GM18507 (cell line): ENCODE measurements at places on chromosomes 3 and 15.

- DNase-seq = no peak
Observed at GRCh38 chr3:78632925-78633553, 1134.8 kb downstream of the ROBO1 start.

DNA sequence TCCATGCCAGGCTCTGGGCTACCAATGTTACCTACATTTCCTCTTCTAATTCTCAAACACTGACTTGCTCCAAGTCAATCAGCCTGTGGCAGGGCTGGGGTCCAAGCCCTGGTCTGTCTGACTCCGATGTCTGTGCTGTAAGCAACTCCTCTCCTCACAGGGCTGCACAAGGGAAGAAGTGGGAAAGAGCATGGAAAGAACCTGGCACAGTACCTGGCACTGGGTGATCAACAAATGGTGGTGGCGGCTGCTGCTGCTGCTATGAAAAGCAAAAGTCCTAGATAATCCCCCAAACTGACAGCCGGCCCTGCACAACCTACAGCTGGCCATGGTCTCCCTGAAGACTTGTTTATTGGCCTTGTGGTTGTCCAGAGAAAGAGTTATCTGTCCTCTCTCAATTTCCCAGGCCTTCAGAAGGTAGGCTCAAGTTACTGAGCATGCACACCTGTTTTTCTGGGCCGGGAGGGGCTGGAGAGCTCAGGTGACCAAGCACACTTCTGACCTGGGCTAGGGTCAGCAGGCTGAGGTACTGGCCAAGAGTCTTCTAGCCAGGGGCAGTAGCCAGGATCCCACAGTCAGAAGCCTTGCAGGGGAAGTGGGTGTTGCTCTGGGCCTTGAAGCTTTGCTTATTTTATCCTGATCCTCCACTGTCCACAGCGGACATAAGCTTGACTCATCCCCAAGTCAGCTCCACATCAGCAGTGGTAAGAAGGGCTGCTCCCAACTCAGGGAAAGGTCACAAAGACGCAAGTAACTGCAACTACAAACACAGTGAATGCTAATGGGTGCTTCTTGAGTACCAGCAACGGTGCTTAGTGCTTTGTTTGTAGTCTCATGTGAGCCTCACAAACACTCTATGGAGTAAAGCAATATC, 35.3 kb upstream of the KY start:
- DNase-seq = no peak

GRCh38 chr3:195255571-195256501, 15.1 kb downstream of the XXYLT1 start:
- no peak for DNase-seq

GRCh38 chr3:62574266-62574898, 201.0 kb upstream of the FEZF2 start:
- no peak for DNase-seq

- no peak for DNase-seq
Observed at GRCh38 chr3:41991437-41991836, 29.5 kb upstream of the ULK4 start.

- no peak for DNase-seq
Observed at GRCh38 chr15:48643206-48643605, 2.3 kb downstream of the FBN1 start.

DNA sequence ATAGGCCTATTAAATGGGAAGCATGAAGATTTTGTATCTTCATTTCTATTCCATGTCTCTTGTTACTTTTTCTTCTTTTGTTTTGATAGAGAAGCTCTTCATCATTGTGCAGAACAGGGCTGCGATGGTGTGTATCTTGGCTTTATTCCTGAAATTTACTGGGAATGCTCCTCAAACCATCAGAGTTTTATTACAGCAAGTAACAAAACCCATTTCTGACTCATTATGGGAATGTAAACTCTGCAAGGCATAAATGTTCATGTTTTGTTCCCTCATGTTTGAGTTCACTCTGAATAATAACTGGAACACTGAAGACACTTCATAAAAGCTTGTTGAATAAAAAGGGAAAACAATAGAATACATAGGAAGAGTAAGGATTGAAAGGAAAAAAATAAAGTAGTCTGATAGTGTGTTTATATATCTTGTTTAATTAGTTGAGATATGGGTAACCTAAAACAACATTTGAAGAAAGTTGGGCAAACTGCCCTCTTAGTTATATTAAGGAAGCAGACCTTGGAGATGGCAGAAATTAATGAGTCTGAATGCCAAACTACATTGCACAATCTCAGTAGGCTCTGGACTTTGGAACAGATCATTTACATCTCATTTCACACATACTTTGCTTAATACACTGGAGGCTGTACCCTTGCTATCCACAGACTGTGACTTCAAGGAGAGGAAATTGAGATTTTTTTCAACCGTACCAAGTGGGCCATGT, 521.5 kb downstream of the GRM7 start:
- DNase-seq = no peak

DNA sequence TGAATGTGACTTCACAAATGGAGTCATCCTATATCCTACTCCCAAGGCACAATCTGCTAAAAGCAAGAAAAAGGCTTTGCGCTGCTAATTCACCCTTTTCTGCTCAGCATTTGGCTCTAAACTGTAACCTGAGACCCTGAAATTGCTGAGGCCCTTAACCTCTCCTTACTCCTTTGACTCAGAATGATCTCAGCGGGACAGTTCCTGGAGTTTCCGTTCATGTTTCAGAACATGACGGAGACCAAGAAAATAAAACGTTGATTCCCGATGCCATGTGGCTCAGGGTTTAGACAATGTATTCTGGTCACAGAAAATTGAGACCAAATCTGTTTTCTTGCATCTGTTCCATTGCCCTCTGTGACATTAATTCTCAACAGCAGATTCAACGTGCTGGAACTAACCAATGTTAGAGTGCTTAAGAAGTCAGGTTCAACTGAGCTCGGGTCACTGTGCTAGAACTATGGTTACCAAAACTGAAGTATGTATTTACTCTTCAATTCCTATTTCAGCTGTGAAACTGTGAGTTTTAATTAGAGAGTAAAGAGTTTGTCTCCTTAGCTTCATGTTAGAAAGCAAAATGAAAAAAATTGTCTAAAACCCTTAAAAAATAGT, 45.4 kb upstream of the TMC3 start:
- no peak for DNase-seq

- DNase-seq = no peak
Observed at GRCh38 chr3:100221159-100221558, 39.6 kb upstream of the TBC1D23 start.

- DNase-seq = no peak
Observed at GRCh38 chr3:173284301-173284700, 113.2 kb upstream of the NLGN1 start.

- DNase-seq = no peak
Observed at GRCh38 chr15:25543196-25543595, 104.4 kb upstream of the UBE3A start.

DNA sequence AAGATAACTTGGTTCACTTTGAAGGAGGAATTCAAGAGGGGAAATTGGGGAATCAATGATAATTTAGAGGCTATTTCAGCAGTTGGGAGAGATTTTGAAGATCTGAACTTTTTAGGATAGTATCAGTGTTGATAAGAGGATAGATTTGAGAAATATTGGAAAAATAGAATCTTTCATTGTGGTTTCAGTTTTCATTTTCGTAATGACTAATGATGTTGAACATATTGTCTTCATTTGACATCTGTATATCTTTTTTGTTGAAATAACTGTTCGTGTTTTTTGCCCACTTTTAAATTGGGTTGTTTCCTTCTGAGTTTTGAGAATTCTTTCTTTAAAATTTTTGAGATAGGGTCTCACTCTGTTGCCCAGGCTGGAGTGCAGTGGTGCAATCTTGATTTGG, 21.1 kb downstream of the ECT2 start:
- no peak for DNase-seq

DNA sequence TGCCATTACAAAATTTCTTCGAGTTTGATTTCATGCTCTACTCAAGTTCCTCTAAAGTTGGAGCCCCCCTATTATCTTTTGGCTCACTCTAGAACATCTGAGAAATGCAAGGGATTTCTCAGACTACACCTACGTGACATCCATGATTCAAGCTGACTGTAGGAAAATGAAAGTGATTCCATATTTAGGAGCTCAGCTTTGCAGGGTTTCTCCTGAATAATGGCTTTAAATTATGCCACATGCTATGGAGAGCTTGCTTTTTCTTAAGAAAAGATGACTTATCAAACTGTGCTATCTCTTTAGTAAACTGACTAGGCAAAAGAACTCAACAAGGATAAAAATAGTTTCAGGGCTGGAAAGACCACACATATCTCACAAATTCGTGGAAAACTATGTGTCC, 292.1 kb downstream of the LSAMP start:
- no peak for DNase-seq

DNA sequence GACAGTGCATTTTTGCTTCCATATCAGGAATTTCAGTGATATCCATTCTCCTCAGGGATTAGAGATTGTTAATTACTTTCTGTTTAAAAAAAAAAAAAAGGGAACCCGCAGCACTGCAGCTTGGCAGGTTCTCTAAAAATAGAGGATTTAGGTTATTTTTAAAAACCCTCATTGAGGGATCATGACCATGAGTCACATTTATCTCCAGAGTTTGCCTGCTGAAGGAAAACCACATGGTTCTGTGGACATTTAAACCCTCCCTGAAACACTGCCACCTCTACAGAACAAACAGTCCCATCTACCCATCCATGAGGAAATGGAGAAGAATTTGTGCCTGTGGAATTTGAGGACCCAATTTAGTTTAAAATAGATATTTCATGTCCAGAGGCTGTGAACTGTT, 66.2 kb upstream of the UBE2E1 start:
- no peak for DNase-seq

- no peak for DNase-seq
Observed at GRCh38 chr15:60396560-60396957, 1.2 kb downstream of the ANXA2 start.

DNA sequence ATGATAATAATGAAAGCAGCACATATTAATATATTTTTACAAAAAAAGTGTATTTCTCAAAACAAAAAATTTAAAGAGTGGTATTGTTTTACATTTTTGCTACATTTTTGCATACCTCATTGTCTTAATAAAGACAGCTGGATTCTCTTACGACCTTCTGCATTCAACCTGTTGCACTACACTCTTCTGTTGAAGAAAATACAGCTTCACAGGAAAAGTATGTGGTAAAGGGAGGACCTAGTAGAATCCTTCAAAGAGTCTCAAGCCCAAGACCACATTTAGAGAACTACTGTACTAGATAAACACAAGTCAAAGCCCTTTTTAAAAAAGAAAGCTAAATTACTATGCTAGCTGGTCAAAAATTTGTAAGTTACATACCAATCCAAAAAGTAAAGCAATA, 7.9 kb downstream of the ZNF280D start:
- DNase-seq = no peak

DNA sequence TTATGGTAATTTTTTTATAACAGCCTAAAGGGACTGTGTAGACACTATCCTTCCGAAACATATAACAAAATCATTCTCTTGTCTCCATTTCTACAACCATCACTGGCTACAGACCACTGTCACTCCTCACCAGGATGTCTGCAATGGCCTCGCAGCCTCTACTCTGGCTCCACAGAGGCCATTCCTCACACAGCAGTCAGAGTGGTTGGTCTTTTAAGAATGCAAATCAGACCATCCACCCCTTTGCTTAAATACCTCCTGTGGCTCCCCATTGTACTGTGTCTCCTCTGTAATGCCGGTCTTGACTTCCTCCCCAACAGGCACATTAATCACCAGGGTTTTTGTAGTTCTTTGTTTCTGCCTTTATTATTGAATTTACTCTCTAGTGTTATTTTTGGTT, 344.8 kb downstream of the ERC2 start:
- DNase-seq = no peak
